ENCODE measurements at places on chromosomes 13 and 19.

DNA sequence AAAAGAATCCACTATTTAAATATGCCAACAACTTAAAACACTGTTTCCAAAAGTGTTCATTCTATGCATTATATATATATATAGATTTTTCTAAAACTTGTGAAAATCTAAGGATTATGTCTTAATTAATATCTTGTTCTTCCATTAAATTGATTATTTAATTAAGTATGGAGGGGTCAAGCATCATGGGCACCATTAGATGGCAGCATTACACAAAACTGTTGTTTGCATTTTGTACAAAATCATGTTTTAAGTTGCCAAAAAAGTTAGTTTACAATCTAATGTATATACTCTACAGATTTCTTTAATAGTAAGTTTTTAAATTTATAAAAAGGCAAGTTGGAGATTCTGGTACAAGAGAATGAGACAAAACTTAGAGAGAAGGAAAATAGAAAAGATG lies 213.2 kb upstream of the EDNRB start:
- DNase-seq: no peak

- DNase-seq: no peak
Observed at GRCh38 chr13:41696163-41697003, 239.0 kb downstream of the RGCC start.

- DNase-seq: peak; percentile 12
Observed at GRCh38 chr19:6963937-6964336, 57.3 kb downstream of the MBD3L2B start.

DNA sequence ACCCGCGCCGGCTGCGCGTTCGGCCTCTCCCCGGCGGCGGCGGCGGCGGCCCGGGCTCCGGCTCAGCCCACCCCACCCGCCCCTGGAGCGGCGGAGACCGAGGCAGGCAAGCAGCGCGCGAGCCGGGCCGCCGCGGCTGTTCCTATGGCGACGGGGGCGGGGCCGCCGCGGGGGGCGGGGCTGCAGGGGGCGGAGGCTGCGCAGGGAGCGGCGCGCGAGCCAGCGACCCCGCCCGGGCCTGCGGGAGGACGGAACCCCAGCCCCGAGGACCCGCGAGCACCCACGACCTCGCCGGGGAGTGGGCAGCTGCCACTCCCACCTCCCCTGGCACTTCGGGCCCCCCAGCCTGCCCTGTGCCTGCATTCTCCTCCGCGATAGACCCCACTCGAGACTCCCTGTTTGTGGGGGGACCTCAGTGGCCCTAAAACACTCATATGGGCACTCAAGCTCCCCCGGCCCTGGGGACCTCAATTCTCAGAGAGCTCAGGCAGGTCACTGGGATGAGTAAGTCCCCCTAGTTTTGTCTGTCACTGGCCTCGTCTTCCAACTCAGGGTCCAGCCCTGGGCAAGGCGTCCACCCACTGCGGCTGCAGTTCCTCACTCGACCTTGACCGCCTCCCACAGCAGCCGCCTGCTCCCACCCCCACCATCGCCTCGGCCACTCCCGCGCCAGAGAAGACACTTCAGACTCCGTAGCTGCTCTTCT lies at the start of gene CTXN1:
TSS of gene CTXN1 (minus strand) at position 115 of the 706 bp plus-strand sequence. CDS start 597 bp downstream, outside the sequence.
- DNase-seq: peak; percentile 67

GRCh38 chr19:28425046-28425931 lies 787.7 kb downstream of the UQCRFS1 start:
- DNase-seq: no peak

GRCh38 chr19:472005-472858 lies 11.4 kb upstream of the SHC2 start:
- DNase-seq: no peak

DNA sequence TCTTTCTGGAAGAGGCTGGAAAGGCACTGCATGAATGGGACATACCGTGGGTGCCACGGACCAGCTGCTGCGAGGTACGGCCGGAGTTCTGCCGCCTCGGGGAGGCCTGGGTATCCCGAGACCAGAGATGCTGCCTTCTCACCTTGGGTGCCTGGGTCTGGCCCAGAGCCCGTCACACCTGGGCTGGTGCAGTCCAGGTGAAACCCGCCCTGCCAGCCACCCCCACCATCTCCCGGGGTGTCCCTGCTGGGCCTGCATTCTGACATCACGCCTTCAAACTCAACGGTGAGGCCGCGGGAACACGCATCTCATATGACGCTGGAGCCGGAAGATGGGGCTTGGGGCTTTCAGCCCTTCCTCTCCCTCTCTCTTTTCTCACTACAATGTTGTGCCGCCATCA lies 98.0 kb downstream of the GADD45B start:
- DNase-seq: no peak
